ENCODE measurements at places on chromosomes 3 and 15. TPM values are rescaled to one million over a fixed set of nuclear protein-coding genes. Genes with fewer than 3 reads are reported as not detected.

GRCh38 chr3:135325096-135325495, 530.0 kb downstream of the EPHB1 start:
- no peak for DNase-seq

DNA sequence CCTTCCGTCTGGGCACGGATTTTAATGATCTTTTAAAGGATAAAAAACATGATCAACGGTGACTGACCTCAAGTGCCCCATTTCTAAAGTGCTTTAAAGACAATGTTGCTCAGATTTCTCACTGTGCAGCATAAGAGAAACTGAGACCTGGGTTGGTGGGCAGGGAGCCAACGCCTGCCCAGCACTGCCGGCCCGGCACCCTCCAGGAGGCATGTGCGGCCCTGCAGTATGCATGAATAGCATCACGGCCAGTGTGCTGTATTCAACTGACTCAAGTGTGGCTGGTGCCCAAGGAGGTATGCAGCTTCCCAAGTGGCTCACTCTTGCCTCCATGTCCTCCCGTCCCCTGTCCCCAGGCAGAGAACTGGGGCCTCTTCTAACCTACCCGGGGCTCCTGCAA, 30.3 kb downstream of the SEC61A1 start:
- no peak for DNase-seq

- DNase-seq: no peak
Observed at GRCh38 chr15:85162237-85162636, 180.6 kb downstream of the PDE8A start.

DNA sequence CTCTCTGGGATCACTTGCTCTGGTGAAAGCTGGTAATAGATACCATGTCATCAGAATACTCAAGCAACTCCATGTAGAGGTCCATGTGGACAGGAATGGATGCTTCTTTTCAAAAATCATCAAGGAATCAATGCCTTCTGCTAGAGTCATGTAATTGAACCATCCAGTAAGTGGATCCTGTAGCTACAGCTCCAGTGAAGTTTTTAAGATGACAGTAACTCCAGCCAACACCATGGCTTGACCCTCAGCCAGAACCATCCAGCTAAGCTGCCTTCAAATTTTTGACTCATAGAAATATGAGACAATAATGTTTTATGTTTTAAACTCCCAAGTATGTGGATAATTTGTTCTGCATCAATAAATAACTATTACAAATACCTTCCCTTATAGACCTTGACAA, 923.7 kb downstream of the EPHA3 start:
- DNase-seq: no peak

Gene CHRM5
- not detected for total RNA-seq

GRCh38 chr3:151168269-151169094, 34.5 kb downstream of the GPR171 start:
- peak; percentile 84 for DNase-seq

Gene PLA1A
- 1.4 TPM for total RNA-seq

DNA sequence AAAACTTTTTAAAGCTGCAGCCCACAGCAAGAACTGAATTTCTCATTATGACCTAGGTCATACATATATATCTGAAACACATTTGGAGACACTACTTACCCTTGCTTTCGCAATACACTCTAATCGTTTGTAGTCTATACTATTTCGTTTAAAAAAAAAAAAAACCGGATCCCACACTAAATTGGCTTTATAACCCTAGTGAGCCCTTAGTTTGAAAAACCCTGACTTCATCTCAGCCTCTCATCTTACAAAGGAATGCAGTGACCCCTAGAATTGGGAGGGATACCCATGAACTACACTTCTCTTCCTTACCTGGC, 4.2 kb downstream of the RARRES1 start:
- DNase-seq: no peak

DNA sequence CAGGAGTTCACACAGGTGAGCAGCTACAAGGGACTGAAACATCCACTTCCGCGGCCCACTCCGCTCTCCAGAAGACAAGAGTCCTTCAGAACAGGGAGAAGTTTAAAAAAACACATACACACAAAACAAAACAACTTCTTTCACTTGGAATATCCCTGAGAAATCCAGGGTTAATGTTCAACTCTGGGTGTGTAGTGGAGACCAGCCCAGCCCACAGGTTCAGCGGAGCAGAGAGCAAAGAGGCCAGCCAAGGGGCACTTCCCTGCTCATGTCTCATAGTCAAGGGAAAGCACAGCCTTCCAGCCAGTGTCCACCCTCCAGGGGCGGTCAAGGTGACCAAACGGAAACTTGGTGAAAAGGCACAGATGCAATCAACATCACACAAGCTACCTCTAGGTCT, 41.6 kb downstream of the WNT5A start:
- no peak for DNase-seq

Gene HHLA2
- total RNA-seq: not detected

Gene STRA6
- total RNA-seq: not detected

DNA sequence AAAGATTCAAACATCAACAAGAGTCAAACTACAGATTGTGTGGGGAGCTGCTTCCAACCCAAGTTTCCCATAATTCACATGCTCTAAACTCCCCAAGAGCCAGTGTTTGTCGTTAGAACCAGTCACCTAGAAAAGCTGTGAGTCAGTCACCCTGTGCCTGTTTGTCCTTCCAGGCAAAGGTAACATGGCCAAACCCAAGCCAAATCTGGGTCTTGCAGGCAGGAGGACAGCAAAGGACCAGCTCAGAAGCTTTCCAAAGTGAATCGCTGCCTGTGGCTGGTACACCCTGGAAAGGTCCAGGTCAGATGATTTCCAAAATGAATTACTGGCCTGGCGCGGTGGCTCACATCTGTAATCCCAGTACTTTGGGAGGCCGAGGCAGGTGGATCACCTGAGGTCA, 251.5 kb downstream of the FAM43A start:
- no peak for DNase-seq

DNA sequence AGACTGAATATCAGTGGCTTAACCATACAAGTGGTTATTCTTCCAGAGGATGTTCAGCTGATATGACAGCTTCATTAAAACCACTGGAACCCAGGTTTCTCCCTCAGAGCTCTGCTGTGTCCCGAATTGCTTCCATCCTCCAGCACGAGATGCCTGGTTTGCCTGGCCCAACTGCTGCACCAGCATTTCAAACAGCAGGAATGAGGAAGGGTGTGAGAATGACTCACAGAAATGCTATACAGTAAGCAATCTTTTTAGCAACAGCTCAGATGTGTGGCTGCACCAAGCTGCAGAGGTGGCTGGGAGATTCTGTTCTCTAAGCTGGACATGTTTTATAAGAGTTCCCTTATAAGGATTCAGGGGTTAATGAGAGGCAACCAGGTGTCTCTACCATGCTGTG, 271.0 kb downstream of the GABRG3 start:
- DNase-seq: no peak

Gene ZFYVE19
- total RNA-seq: 31.4 TPM

Gene SLC12A8
- total RNA-seq: not detected

DNA sequence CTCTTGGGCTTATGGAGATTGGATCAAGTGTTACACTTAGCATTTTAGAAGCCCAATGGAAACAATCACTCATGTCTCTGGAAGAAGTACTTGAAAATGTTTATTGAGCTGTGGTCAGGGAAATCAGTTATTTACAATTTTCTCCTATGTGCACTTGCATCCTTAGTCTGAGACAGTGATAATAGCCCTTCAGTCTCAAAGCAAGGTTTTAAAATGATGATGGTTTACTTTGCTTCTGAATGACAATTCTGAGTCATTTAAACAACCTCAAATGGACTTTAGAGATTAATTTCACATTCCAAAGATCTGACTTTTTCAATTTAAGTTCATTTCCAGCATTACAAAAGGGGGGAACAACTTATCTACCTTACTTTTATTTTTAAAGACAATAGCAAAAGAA, 20.1 kb downstream of the TIPARP start:
- DNase-seq: no peak

DNA sequence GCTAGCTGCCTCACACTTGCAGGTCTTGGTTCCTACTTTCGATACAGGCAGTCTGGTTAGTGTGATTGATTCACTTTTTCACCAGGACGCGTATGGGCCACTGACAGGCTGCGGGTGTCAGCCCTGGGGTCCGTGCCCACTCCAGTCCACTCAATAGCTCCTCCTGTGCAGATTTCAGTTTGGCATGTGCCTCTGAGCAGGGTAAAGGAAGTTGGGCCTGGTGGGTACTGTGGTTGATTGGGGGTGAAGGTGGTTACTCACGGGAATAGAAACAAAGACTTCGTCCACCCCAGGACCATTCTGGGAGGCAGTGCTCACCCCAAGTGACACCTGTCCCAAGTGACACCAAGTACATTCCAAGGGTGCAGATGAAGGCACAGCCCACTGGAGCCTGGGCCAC, 62.3 kb downstream of the EPHB1 start:
- no peak for DNase-seq

DNA sequence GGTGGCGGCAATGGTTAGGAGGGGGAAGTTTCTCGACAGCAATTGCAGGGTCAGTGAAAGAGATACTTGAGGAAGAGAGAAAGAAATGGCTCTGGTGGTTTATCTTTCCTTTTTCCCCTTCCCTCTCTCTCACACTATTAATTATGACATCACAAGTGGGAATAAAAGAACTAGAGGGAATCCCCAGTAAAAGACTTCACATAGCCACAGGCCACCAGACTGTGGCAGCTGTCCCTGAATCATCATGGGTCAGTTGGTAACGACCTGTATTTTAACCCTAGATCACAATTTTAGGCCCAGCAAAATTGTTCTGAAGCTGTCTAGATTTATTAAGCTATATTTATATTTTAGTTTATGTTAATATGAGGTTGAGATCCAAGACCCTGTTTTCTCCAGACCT, 40.3 kb downstream of the MBNL1 start:
- DNase-seq: no peak

Measured in sigmoid colon (tissue), 7 donors.